ENCODE measurements at places on chromosomes 4 and X.
A peak's percentile ranks its signal among the peaks of the same experiment; 100 is the strongest.

- DNase-seq, result no peak
Observed at GRCh38 chrX:120450163-120450562, 18.9 kb downstream of the LAMP2 start.

DNA sequence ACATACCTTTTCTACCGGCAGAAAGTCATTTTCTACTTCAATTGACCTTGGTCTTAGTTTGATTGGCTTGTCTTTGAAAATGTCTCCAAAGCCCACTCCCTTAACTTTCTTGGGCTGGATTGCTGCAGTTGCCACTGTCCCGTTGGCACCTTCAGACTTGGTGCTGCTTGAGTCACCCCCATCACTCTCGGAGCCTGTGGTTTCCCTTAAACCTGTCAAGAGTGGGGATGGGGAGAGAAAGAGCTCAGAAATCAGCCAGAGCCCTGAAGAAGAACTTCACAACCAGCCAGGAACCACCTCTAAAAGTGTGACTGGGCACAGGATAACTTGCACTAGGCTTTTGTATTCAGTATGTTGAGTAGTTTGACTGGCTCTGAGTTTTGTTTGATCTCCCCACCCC, 168.5 kb upstream of the MAP3K15 start:
- DNase-seq, result peak; percentile 19

GRCh38 chr4:118834960-118835569, 861 bp downstream of the SEC24D start:
- DNase-seq, result peak; percentile 17

DNA sequence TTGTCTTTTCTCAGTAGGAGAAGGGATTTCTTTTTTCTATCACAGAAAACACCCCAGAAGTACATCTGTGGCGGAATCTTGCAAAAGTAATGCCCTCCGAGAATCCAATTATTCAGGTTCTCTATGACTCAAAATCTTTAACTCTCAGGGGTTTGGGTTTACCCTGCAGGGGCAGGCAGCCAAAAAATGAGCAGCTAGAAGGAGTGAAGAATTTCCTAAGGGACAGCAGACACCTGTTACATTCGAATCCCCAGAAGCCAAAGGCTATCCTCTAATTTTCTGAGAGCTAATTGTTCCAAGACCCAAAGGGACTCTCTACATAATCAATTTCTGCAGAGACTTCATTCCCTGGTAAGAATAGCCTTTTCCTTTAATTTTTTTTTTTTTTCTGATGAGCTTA, 27.5 kb upstream of the CBR4 start:
- DNase-seq, result no peak

- no peak for DNase-seq
Observed at GRCh38 chr4:94591289-94591688, 139.5 kb downstream of the PDLIM5 start.

DNA sequence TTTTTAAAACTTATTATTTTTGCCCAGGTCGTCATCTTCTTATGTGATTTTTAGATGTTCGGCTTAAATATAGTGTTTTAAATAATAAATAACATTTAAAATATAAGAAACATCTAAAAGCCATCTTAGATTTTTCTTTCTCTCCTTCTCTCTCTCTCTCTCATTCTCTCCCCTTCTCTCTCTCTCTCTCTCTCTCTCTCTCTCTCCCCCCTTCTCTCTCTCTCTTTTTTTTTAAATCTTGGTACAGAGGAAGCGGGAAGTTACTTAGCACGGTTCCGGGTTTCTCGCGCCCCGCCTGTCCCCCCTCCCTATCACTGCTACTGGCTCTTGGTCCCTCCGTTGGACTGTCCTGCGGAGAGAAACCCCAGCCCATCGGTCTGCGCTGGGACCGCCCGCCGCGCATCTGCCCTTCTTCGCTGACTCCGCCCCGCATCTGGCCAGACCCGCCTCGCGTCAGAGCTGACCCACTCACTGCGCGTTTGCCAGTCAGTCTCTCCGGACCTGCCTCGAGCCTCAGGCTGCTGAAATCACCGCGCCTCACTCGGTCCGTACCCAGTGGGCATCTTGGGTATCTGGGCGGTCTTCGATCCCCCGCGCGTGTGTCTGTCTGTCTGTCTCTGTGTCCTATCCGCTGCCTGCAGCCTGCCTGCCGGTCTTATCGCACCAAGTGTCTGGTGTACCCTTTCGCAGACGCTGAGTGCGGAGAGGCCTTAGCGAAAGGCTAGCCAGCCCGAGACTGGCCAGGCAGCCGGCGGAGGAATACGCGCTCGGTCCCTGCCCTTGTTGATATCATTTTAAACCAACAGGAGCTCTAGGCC, at the start of gene PABPC5:
Gene PABPC5, plus strand, starts transcription at position 489 of the 818 bp plus-strand sequence. CDS start 739 bp downstream, outside the sequence.
- DNase-seq, result no peak

DNA sequence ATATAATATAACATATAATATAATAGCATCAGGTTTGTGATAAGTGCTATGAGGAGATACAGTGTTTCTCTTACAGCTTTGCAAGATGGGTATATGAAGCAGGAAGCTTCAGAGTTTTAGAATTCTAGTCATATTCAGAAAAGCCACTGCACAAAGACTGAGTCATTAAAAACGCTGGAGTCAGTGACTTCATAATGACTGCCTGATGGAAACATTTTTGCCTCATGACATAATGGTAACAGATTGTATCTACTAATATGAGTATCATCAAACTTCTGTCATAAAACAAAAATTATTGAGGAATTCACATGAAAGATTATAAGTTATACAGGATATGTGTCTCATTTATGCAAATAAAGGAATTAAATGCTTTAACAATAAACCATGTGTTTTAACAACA, 46.8 kb downstream of the EPHA5 start:
- no peak for DNase-seq

DNA sequence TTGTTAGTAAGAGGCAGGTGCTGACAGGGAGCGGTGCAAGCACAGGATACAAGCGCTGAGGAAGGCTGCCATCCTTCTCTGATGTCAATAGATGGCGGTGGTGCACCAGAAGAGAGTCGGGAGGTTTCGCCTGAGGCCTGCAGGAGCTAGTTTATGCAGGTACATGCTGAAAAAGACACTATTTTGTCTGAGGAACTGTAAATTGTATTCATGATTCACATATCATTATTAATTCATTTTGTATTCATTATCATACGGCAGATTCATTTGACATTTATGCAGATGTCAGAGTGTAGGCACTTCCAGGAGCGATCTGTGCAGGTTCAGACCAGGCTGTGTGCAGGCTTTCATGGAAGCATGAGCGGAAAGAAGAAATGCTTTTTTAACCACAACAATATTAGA, 824.0 kb downstream of the STIM2 start:
- DNase-seq, result no peak

DNA sequence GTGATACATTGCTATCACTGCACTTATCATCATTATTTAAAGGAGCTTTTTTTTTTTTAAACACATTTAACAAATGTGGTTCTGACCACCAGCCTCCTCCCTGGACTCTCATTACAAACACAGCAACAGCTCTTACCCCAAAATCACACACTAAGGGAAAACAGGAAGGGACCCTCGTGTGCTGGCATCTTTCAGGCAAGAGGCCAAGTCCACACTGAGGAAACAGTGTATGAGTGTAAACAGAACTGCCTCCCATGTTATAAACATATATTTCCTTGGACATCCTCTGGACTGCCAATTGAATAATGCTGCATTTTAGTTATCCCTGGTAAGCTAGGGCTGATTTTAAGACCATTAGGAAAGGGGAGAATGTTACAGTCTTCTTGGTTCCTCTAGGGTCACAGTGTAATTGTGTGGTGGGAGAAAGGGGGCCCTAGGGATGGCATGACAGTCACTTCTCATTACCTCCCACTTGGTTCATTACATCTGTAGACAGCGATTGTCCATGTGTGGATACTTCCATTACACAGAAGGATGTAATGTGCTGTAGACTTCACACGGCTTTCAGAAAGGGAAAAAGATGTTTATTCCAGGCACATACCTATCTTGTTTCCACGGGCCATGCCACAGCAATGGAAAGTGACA, 244.6 kb upstream of the TET2 start:
- no peak for DNase-seq

DNA sequence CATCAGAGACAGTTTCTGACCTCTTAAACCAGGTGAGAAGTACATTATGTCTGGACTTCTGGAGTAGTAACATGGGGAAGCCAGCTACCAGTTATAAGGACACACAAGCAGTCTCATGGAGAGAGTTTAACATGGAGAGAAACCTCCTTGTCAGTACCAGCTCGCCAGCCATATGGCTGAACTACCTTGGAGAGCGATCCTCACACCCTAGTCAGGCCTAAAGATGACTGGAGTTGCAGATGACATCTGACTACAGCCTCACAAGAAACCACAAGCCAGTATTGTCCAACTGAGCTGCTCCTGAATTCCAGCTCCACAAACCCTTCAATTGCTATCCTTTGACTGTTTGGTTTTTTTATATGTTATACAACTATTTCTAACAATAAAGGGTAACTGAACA, 49.8 kb downstream of the PDHA2 start:
- no peak for DNase-seq

DNA sequence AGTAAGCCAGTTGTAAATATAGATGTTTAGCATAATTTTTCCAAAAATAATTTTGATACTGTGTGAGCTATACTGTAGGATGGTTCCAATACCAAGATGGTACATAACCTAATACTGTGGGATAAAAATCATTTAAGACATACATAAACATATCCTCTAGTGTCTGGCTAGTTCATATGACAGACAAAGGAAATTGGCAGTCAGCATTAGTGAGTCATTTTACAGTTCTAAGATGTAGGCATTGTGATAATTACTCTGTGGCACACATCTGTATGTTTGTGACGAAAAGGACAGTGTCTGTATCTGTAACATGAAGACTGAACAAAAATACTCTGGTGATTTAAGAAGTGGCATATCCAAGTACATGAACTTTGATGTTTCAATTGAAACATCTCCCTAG, 49.6 kb downstream of the UGT2A2 start:
- no peak for DNase-seq

DNA sequence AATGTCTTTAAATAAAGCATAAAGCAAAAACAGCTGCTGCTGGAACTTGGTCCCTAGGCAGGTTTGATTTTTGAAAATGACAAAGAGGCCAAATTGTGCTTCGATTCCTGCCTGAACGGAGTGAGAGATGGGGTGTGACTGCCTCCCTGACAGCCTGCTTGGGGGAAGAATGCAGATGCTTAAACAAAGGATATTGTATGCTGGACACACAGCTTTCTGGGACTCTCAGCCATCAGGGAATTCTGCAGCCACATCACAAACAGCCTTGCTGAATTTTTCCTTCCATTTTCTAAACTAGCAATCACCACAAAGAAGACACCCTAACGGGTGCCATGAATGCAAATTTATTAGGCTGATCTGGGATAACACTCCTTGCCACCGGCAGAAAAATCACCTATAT, 83.9 kb upstream of the CPEB2 start:
- no peak for DNase-seq

DNA sequence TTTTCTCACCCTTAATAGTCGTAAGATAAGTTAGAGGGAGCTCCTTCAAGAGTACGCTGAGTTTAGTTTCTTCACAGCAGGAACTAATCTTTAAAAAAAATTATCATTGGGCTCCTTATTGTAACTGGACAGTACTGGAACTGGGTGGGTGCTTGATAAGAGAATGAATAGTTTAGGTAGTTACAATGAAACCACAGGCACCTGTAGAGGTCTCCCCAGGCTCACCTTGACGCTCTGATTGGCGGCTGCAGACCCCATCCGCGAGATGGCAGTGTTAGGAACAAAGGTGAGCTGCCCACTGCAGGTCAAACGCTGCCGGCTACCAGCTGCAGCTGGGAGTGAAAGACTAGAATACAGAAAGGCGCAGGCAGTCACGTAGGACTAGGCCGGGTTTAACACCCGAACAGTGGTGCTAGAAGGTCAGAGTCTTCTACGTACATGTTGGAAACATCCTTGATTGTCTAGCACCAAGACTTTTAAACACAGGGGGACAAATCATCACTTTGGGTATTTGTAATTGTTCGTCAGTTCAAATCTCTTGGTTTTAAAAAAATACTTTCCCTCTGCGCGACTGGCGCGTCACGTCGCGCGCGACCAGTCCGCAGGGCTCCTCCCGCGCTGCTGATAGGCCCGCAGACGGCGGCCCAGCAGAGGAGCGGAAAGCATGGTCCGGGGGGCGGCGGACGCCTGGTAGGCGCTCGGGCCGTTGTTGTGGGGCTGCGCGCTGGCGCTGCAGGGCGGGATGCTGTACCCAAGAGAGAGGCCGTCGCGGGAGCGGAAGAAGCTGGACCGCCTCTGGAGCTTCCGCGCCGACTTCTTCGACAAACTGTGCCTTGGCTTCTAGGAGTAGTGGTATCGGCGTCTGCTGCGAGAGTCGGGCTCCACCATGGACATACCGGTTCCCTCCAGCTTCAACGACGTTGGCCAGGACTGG, 45.6 kb downstream of the SMARCA5 start:
- peak; percentile 65 for DNase-seq

GRCh38 chrX:102739657-102740056, 19.1 kb downstream of the GPRASP3 start:
- DNase-seq, result no peak

DNA sequence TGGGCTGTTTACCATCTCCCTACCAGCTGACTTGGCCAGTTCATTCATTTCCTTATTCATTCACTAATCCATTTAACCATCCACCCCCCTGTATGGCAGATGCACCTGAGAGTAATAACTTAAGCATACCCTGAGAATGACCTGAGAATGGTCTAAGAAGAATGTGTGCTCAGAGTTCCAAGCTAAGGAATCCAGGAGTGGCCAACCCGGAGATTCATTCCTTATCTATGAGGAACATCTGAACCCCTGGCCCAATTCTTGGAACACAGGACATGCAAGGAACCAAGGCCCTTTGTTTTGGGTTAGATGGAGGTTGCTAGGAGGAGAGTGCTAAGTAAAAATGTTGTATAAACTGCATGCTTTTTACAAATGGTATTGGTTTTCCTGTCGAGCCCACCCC, 13.5 kb upstream of the STARD8 start:
- DNase-seq, result no peak

Measured in activated gamma-delta T cell treated with Interleukin-2 at 50 U/mL for 16 hours (primary cell).